ENCODE measurements at places on chromosomes 7 and 10.

- DNase-seq, result no peak
Measured at GRCh38 chr10:21950566-21950965, 53.0 kb downstream of the DNAJC1 start.

DNA sequence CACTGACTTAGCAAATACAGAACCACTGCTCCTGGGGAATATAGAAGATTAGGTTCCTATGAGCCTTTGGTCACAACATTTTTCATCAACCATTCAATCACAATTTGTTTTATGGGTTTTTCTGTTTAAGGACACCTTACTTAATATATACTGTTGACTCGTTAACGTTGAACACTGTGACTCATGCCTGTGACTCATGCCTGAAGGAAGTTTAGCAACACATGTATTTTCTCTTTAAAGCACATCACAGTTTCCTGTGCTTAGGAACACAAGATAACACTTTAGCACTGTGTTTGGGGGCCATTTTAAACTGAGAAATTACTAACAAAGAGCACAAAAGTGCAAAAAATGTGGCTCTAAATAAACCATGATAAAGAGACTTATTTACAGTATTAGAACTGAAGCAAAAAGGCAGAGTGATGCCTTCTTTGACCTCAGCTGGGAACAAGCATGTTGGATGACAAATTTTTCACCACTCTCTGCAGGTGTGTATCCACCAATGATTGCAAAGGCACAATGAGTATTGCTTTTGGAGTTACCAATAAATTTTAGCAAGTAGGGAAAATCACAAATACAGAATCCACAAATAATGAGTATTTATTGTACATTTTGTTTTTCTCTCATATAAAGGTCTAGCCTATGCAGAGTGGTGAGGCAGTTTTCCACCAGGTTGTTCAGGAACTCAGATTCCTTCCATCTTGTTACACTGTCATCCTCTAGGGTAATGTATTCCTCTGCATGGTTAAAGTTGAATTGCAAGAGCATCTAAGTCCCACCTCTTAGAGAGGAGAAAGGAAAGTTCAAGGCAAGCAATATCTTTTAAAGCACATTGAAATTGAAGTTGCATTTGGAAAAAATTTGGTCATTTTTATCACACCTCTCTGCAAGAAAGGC, 7.3 kb downstream of the FGFBP3 start:
- peak; percentile 93 for DNase-seq

GRCh38 chr10:71819985-71820384, 31.1 kb downstream of the PSAP start:
- DNase-seq, result no peak

DNA sequence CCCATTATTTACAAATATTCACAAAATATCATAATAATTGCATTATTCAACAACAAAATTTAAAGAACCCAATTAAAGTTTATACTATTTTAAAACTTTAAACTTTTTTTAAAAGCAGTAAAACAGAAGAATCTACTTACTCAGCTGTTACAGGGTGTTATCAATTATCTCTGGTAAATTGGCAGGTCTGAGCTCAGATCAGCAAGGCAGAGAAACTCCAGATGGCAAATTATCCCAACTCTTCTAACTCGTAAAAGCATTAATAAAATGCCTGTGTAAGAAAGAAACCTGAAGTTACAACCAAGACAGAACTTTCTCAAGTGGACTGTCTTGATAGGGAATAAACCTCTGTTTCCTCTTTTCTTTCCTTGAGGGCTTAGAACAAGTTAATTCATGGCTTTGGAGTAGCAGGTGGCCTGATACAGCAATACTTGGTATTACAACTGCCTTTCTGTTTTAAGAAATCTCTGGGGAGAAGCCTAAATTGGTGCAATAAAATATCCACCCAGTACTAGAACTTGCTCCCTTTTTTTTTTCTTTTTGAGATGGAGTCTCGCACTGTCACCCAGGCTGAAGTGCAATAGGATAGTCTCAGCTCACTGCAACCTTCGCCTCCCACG, 275.3 kb upstream of the MKLN1 start:
- no peak for DNase-seq

DNA sequence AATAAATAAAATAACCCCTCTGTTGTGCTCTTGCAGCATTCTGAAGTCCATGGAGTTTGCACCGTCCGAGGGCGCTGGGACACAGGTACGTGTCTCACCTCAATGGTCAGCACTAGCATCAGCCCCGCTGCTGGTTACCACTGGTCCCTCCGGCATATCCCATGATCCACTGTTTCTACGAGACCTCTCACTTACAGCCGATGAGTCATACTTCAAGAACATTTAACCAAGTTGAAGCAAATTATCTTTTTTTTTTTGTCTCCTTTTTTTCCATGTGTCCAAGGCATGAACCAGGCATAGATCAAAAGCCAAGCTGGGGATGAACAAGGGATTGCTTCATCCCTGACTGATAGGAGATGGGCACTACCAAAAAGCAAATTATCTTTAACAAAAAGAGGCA, 92.9 kb upstream of the SH2B2 start:
- peak; percentile 28 for DNase-seq

- DNase-seq, result peak; percentile 50
Measured at GRCh38 chr7:108613147-108613948, 43.7 kb downstream of the DNAJB9 start.

DNA sequence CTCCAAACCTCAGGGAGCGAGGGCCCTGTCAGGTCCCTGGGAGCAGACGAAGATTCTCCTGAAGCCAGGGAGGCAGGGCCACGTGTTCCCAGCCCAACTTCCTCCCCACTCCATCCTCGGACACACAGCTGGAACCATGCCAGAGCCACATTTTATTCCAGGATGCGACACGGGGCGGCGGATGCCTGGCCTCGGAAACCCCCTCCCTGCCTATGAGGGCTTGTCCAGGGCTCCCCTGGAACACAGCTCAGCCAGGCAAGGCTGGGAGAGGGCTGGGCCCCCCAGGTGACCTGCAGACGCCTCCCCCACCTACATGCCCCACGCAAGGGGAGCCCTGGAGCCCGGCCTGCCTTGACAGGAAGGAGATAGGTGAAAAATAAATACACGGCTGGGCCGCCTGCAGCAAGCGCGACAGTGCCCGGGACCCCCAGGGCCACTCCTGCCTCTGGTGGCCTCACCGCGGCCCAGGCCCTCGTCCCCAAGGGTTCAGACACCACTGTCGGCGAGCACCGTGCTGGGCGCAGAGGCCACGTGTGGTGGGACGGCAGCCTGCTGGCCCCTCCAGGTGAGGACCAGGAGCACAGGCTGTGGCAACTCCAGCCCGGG, 21.5 kb downstream of the GET4 start:
- no peak for DNase-seq

DNA sequence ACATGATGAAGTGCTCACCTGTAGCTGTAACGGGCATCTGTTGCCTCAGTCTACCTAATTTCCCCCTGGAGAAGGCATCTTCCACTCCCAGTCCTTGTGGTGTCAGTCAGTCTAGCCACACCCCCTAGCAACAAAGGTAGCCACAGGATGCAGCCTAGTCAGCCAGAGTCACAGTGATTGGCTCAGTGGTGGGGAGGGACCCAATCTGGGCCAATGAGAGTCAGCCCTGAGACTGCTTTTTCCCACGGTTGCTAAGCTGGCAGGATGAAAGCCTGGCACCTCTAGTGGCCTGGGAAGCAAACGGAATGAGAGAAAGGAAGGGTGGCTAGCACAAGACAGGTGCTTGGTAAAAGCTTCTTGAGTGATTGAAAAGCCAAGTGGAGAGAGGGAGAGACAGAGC, 118.6 kb downstream of the SH3PXD2A start:
- no peak for DNase-seq

- DNase-seq, result no peak
Measured at GRCh38 chr7:87216701-87217508, 2.6 kb downstream of the TMEM243 start.

- DNase-seq, result no peak
Measured at GRCh38 chr10:35355971-35356724, 19.8 kb downstream of the CCNY start.

GRCh38 chr10:69335063-69335587, 56.8 kb downstream of the HK1 start:
- DNase-seq, result peak; percentile 68

GRCh38 chr10:72365106-72365895, 10.6 kb upstream of the DNAJB12 start:
- DNase-seq, result no peak

DNA sequence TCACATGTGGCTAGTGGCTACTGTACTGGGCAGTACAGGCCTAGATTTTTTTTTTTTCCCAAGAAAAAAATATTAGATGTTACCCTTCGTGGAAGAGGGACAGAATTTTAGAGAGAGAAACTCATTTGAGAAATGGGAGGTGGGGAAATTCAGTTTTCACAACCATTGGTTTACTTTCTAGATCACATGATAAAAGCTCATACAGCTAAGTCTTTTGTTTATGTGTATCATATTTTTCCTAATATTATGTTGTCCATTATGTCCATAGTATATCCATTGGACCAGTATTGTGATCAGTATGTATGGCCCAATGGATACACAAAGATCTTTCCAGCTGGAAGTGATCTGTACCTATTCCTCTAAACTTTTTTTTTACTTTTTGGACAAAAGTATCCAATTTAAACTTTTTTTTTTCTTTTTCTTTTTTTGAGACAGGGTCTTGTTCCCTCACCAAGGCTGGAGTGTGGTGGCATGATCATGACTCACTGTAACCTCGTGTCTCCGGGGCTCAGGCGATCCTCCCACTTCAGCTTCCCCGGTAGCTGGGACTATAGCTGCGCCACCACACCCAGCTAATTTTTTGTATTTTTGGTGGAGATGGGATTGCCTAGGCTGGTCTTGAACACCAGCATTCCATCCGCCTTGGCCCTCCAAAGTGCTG, 4.1 kb downstream of the CALU start:
- no peak for DNase-seq

- no peak for DNase-seq
Measured at GRCh38 chr7:26103596-26103995, 48.4 kb upstream of the NFE2L3 start.

- DNase-seq, result no peak
Measured at GRCh38 chr7:47040795-47041347, 541.0 kb downstream of the TNS3 start.

Measured in astrocyte of the spinal cord (primary cell).